ENCODE measurements at places on chromosomes 12 and 14.

DNA sequence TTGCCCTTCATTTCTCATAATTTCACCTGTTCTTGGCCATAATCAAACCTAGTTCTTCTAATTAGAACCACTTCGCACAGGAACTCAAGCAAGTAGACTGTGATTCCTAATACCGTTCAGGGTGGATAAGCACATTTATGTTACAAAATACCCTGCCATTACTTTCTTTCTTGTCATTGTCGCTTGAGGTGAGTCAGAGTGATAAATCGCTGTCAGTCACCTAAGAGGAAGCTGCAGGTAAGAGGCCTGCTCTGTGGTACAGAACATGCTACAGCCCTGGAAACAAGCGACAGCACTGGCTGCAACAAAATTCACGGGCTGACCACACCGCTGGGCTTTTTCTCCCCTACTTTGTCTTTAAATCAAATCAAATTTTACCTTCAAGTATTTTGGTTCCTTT is 218.2 kb downstream of the ANO6 start:
- DNase-seq = peak; percentile 7

DNA sequence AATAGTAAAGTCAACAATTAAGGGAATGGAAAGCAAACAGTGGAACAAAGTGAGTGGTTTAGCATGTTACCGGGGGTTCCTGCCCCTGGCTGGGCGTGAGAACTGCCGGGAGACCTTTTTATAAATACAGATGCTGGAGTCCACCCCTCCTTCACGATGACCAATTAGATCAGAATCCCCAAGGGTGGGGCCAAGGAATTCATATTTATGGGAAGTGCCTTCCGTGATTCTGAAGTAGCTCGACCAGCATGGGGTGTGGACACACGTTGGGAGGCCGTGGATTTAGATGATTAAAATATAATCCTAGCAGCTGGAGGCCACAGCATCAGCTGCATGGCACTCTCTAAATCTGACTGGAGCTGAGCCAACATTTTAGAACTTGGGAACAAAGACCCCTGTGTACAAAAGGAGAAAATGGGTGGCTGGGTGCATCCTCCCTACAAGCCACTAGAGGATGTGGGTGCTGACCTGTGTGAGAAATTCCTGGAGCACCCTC is 87.9 kb downstream of the SRRM4 start:
- peak; percentile 74 for DNase-seq

DNA sequence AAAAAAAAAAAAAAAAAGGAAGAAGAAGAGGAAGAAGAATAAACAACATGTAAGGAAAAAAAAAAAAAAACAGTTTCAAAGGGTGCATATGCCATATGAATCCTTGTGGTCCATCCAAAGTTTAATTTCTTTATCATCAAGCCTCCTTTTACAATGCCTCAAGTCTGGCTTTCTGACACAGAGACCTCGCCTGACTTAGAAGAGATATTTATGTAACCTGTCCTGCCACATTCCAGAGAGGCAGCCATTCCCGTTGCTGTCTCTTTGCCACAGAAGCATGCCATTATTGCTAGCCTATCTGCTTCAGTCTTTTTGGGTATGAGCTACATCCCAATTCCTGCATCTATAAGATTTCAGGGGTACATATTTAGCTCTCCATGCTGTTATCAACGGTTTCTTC is 596.7 kb upstream of the ATP2B1 start:
- DNase-seq = no peak

DNA sequence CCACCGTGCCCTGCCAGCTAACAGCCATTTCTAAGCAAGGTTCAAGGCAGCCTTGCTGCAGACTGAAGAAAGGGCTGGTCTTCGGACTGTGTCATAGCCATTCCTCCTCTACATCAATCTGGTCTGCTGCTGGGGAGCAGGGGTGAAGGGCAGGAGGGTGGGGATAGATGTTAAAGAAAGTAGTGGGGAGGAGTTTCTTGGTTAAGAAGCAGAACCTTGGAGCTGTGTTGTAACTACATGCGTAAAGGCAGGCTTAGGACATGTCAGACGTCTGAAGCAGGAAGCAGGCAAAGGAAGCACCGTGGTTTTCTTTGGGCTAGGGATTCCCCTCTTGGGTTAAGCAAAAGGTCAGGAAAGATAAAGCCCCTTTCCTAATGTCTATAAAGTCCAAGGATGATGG is 18.1 kb upstream of the NEK9 start:
- DNase-seq = no peak

GRCh38 chr12:21607701-21608100 is 3.1 kb upstream of the GYS2 start:
- peak; percentile 2 for DNase-seq

DNA sequence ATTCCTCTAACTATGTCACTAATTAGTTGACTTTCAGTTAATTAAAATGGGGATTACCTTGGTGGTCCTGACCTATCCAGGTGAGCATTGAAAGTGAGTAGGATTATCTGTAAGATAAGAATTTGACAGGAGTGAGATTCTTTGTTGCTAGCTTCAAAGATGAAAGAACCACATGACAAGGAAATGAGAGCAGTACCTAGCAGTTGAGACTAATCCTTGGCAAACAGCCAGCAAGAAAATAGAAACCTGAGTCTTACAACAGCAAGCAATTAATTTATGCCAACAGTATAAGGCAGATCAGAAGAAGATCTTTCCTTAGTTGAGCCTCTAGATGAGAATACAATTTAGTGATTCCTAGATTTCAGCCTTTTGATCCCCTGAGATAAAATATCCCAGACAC is 1058.4 kb downstream of the LRFN5 start:
- DNase-seq = no peak

GRCh38 chr12:76688631-76689030 is 75.3 kb upstream of the ZDHHC17 start:
- no peak for DNase-seq

- DNase-seq = no peak
Observed at GRCh38 chr14:69270097-69270496, 10.1 kb downstream of the GALNT16 start.

DNA sequence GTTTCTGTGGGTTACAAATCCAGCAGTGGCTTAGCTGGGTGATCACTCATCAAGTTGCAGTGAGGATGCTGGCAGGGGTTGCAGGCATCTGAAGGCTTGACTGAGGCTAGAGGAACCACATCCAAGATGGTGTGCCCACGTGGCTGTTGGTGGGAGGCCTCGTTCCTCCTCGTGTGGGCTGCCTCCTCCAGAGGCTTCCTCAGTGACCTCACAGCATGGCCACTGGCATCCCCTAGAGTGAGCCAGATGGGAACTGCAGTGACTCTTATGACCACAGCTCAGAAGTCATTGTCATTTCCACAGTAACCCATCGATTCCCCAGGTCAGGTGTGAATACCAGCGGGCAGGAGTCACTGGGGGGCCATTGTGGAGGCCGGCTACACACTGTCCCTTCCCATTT is 17.8 kb downstream of the AACS start:
- no peak for DNase-seq

GRCh38 chr14:90093942-90094595 is 32.3 kb downstream of the KCNK13 start:
- DNase-seq = peak; percentile 66

GRCh38 chr14:69115407-69116185 is 37.3 kb downstream of the DCAF5 start:
- no peak for DNase-seq

DNA sequence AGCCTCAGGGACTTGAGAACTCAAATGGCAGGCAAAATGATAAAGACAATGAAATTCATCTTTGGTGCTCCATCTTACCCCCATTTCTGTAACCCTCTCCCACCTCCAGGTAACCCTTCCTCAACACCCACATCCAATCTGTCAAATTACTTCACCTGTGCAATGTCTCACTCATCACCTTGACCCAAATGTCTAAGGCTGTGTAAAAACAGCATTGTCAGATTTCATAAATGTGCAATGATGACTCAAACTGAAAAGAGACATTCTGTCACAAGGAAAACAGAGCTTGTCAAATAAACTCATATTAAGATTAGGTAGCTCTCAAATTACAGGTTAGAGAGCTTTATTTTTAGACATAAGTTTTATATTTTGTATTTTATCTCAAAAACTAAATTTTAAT is 19.9 kb upstream of the COCH start:
- no peak for DNase-seq

- DNase-seq = no peak
Observed at GRCh38 chr14:89540009-89540829, 123.2 kb upstream of the FOXN3 start.

GRCh38 chr14:104881369-104881979 is 16.4 kb downstream of the CEP170B start:
- peak; percentile 7 for DNase-seq

GRCh38 chr12:127108360-127109215 is 1158.4 kb upstream of the TMEM132C start:
- peak; percentile 16 for DNase-seq

GRCh38 chr14:63203618-63204406 is 431 bp upstream of the RHOJ start:
- peak; percentile 43 for DNase-seq

GRCh38 chr14:105168979-105169507 is 467 bp upstream of the JAG2 start:
- DNase-seq = no peak

- no peak for DNase-seq
Observed at GRCh38 chr12:78802593-78802992, 62.0 kb upstream of the SYT1 start.

- no peak for DNase-seq
Observed at GRCh38 chr12:104764225-104765091, 193.6 kb downstream of the SLC41A2 start.

DNA sequence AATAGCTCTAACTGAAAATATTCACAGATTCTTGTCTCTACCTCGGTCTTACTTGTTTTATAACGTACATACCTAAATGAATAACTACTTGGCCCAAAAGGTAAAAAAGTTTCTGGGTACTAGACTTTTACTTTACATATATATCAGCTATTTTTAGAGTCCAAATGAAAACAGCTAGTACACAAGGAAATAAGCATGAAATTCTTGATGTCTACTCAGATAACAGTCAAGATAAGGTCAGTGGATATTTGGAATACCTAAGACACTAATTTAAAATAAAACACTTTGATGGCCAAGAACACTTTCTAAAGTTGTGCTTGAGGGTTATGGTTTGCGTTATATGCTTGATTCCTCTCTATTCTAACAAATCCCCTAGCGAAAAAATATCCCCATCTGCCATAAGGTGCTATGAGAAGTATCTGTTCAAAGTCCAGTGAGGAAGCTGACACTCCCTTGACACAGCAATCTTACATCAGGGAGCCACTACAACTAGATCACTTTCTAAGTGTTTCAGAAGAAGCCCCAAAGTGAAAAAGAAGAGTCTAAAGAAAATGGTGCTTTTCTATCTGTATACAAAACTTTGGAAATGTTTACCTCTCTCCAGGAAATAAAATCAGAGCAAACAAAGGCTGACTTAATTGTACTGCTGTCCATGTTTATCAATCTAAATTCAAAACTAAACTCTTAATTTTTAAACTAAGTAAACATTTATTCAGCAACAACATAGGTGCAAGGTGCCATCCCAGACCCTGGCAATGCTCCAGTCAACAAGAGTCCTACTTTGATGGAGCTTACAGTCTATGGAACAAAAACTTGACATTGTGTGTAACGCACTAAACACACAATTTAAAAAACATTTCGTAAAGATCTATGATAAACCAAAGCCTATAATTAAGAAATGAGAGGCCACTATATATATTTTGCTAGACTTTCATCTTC is 11.7 kb downstream of the PTPN21 start:
- DNase-seq = no peak

DNA sequence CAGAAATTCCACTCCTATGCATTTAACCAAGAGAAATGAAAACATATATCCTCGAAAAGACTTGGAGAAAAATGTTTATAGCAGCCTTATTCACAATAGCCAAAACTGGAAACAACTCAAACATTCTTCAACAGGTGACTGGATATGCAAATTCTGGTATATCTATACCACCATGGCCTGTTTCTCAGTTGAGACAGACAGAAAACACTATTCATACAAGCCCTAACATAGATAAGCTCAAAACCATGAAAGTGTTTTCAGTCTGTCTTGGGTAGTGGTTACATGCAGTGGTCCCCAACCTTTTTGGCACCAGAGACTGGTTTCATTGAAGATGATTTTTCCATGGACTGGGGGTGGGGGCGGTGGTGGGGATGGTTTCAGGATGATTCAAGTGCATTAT is 83.8 kb downstream of the SRGAP1 start:
- DNase-seq = no peak

GRCh38 chr14:31138301-31138700 is 69.3 kb downstream of the HECTD1 start:
- no peak for DNase-seq

GRCh38 chr14:89053303-89053702 is 228.9 kb downstream of the TTC8 start:
- DNase-seq = no peak

DNA sequence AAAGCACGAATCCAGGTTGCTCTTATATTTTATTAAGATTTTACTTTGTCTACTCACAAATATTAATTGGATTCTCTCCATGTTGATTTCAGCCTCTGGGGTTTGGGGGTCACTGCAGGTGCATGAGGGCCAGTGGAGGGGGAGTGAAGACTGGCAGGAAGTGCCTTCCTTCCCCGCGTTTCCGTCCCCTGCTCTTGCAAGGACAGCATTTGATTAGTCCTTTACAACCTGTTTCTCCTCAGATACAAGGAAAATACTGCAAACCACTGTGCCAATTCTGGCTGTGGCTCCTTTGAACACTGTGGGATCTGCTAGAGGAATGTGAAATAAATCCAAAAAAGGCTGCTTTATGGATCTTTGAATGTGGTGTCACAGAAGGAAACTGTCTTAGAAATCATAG is 291.8 kb downstream of the ETNK1 start:
- DNase-seq = no peak

DNA sequence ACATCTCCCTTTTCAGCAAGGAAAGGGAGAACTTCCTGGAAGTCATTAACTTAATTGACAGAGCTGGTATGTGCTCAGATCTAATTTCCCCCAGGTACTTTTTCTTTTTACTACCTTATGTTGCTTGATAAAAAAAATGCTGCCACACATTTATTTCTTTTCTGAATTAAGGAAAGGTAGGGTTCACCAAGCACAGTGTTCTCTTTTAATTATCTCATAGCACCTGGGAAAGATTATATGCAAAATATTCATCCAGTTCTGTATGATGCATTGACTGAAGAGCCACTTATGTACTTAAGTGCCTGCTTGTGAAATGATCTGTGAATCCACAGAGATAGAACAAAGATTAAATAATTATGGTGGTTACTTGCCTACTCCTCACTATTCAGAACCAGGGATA is 25.1 kb downstream of the KCNC2 start:
- DNase-seq = no peak

DNA sequence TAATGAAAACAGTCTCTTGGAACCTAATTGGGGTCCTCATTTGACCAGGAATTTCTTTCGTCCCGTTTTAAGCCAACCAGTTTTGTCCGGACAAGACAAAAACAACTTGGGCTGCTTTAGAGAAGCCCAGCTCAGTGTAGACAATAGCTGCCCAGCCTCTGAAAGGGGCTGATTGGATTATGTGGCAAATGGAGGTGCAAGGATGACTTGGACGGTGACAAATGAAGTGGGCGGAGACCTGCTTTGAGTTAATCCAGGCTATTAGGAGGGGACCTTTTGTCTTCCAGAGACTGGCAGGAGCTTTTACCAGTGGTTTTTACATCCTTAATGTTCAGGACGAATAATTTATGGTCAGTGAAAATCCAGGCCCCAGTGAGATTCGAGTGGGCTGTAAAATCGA is 4.8 kb downstream of the MEG3 start:
- DNase-seq = no peak
